ENCODE measurements at places on chromosomes 3 and 15.

- DNase-seq = no peak
Observed at GRCh38 chr3:143755978-143756377, 92.3 kb downstream of the SLC9A9 start.

DNA sequence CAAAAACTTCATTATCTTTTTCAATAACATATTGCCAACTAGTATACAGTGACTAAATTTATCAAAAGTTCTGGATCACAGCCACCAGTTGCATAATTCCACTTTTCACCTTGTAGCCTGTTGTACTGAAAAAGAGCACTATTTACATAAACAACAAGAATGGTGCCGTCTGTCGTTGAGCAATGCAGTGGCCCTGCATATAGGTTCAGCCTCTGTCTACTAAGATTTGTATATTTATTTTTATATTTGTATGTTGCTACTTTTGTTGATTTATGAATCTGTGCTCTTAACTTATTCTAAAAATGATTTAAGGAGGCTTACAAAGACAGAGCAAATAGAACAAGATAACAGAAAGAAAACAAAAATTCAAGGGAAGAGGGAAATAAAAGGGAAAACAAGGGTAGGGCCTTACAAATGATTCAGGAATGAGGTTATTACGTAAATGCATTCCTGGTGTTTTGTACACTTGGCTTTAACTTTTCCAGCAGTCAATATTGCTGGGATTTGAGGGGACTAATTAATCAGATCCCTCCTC, 257.6 kb upstream of the STT3B start:
- no peak for DNase-seq

DNA sequence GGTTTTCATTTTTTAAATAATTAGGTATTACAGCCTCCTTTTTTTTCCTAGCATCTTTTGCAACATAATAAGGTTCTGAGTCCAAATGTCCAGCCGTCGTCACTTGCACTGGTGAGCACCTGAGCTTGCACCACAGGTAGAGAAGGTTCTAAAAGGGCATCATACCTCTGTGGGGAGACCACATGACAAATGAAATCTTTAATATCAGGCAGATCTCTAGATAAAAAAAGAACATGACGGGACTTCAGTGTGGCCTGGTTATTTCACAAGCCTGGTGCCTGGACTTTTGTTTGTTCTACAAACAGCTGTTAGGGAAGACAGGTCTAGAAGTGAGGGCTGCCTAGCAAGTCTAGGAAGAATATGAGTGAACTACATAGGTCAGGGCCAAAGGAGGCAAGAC, 3.6 kb downstream of the ZBED2 start:
- DNase-seq = no peak

- no peak for DNase-seq
Observed at GRCh38 chr3:126466886-126467610, 8.6 kb downstream of the ZXDC start.

Measured in CD4-positive, alpha-beta T cell treated with Interleukin-21 for 1 hour (primary cell).